Right forelimb (tissue), 1 donor: ENCODE measurements at places on chromosomes 1 and 21.

GRCh38 chr1:155334962-155335361, 14.3 kb downstream of the RUSC1 start:
- DNase-seq = no peak

GRCh38 chr21:30240661-30241060, 24.8 kb upstream of the CLDN8 start:
- DNase-seq = no peak

DNA sequence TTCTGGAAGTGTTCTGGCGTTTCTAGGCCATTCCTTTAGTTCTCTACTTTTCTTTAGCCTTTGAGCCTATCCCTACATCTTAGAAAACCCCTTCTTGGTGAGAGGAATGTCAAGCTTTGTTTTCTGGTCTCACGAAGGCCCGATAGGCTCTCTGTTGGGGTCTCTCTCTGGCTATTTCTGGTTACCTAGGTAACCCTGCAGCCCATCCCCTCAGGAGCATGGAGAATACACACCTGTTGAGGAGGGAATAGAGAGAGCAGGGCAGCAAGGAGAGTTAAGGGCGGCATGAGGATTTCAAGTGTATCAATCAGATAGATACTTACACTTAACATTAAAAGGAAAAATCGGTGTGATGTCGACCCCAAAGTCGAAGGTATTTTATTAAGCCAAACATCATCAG, 45.7 kb downstream of the LRRC8D start:
- DNase-seq = no peak

DNA sequence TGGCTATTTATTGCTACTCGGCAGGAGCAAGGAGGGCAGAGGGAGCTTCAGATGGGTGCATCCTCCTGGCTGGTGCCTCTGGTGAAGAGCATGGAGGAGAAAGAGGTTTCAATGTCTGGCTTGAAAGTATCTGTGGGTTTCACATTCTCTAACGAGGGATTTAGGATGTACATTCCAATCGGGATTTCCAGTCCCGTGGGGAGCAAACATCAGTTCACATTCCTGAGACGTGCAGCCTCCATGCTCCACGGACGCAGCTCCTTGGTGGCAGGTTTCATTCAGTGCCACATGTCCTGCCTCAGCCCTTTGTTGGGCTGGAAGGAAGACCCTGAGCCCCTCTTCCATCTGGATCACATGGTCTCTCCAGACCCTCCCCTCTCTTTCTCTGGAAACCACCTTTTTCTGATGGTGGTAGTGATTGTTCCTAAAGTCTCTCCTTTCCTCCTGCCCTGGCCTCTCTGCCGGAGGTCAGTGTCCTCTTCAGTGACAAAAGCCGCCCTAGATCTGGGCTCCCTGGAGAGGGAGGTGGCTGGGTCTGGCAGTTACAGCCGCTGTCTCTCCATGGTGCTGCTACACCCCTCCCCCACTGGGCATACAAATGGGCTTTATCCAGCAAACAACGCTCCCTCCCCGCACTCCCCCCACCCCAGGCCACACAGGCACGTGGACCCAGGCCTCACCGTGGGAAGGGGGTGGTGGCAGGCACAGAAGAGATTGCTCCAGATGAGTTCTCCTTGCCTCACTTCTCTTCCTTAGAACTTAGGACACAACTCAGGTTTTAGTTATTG, 826 bp upstream of the CA14 start:
- no peak for DNase-seq

GRCh38 chr1:36520056-36520455, 37.3 kb upstream of the CSF3R start:
- peak; percentile 23 for DNase-seq

- no peak for DNase-seq
These were observed 4.5 kb downstream of the PMVK start for GRCh38 chr1:154931940-154932487.

DNA sequence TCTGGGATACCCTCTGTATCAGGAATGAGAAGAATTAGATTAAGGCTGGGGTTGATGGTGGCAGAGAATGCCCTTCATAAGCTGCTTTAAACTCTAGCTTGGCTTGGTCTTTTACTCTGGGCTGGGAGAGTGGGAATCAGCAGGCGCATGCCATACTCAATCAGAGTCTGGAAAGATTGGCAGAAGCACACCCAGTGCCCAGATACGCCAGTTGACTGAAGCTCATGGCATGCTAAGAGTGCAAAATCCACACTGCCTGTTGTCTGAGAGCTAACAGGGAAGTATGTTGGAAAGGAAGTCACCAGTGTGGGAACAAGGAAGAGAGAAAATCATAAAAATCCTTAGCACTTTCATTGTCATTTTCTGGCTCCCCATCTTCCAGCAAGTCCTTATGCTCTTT, 53.0 kb downstream of the HMCN1 start:
- DNase-seq = no peak

- DNase-seq = peak; percentile 34
These were observed 4.4 kb downstream of the SLC19A1 start for GRCh38 chr21:45537746-45538291.

- DNase-seq = peak; percentile 93
These were observed at the start of gene TOR3A for GRCh38 chr1:179081687-179082332. TSS of gene TOR3A (plus strand) at chr1:179082070. CDS start at chr1:179082129, 59 bp downstream.

GRCh38 chr1:17825273-17826164, 70.4 kb downstream of the ACTL8 start:
- DNase-seq = no peak

- DNase-seq = no peak
These were observed 54.2 kb downstream of the CD58 start for GRCh38 chr1:116516631-116517030.

- no peak for DNase-seq
These were observed 206.5 kb downstream of the RWDD3 start for GRCh38 chr1:95440511-95440910.

DNA sequence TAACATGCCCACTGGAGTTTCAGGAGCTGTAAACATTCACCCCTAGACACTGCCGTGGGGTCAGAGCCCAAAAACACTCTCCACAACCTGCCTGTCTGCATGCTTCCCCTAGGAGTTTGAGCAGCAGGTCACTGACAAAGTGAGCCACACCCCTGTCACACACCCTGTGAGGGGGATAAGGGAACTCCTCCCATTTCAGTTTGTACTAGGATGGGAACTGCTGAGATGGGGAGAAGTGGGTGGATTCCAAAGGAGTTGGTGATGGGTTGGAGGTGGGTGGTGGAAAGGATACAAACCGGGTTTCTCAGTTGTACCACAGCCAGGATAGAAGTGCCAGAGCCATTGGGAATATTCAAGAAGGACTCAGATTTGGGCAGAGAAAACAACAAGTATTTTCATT, 140.2 kb downstream of the MIS18A start:
- no peak for DNase-seq

DNA sequence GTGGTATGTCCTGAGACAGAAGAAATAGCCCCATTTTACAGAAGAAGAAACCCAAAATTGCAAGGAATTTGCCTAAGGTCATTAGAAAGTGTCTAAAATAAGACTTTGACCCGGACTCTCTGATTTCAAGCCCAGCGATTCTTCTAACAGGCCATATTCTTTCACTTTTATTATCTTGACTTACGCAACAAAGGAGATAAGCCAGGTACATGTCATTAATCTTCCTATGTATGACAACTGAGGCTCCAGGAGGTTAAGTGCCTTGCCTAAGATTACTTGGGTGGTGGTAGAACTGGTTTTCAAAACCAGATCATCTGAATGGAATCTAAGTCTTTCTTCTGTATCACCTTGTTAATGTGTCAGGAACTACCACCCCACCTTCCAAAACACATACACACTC, 124.3 kb downstream of the PBX1 start:
- no peak for DNase-seq

- no peak for DNase-seq
These were observed 10.2 kb downstream of the SLC5A9 start for GRCh38 chr1:48232722-48233121.

- no peak for DNase-seq
These were observed 491.0 kb downstream of the MATN1 start for GRCh38 chr1:30232288-30232899.

- DNase-seq = no peak
These were observed 43.2 kb downstream of the CNN3 start for GRCh38 chr1:94883691-94884090.

DNA sequence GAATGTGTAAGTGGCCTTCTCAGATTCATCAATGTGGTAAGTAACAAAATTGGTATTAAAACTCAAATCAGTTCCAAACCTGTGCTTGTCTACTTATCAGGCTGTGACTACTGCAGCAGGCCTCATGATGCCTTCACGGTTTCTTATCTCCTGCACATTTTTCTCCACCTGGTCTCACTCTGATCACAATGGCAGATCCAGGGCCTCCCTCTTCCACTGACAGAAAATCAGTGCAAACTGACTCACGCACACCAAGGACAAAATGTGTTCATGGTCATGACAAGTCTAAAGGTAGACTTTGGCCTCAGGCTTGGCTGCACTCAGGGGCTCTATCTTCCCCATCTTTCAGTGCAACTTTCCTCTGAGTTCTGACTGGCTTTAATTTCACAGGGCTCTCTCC, 56.7 kb upstream of the ATP1A1 start:
- DNase-seq = no peak

- no peak for DNase-seq
These were observed 771 bp upstream of the RAD54L start for GRCh38 chr1:46246548-46247435.

DNA sequence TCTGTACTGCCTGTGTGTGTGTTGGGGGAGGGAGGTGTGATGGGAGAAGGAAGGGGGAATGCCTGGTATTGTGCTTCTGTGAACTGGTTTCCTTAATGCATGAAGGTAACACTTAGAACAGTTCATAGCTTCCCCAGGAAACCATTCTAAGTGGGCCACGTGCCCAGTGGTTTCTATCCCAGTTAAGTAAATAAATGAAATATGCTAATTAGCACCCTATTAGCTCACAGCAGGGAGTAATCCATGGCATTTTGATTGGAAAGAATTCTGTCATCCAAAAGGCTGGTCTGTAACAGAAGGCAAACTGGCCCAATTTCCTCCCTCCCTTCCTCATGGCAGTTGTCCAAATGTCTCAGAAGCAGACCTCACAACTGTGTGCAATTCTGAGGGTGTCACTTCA, 199.3 kb downstream of the TTLL7 start:
- DNase-seq = no peak

DNA sequence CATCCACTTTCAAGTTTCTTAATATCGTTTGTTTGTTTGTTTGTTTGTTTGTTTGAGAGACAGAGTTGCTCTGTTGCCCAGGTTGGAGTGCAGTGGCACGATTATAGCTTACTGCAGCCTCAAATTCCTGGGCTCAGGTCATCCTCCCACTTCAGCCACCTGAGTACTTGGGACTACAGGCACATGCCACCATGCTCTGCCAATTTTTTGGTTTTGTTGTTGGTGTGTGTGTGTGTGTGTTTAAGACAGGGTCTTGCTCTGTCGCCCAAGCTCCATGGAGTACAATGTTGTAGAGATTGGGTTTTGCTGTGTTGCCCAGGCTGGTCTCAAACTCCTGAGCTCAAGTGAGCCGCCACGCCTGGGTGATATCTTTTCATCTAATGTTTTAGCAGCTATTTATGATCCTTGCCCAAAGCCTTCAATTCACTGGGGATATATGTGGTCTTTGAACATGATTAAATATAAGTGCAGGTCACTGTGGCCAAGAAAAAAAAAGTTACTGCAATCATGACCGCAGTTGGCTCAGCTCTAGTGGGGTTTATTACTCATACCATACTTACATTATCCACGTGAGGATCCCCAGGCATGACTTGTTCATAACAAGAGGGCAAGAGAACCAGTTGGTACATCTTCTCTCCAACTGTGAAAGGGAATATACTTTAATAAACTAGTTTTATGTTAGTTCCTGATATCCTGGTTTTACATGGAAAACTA, 8.0 kb downstream of the RRP1B start:
- DNase-seq = no peak

- no peak for DNase-seq
These were observed 136.6 kb downstream of the SLC30A10 start for GRCh38 chr1:219791766-219792165.

DNA sequence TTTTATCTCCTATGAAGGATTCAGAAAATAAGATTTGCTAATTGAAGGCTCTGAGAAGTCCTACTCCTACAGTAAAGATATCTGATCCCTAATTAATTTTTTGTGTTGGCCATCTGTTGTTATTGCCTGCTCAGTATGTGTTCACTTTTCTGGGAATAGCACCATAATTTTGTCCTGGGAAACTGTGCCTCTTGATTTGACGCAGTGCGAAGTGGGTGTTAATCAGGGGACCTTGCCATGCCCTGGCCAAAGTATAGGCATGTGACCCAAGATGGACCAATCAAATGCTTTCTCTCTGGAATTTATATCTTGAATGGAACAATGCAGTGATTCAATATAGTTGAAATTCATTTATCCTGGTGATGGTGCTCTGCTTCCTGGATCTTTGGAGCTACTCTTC, 30.4 kb upstream of the GNG12 start:
- no peak for DNase-seq

DNA sequence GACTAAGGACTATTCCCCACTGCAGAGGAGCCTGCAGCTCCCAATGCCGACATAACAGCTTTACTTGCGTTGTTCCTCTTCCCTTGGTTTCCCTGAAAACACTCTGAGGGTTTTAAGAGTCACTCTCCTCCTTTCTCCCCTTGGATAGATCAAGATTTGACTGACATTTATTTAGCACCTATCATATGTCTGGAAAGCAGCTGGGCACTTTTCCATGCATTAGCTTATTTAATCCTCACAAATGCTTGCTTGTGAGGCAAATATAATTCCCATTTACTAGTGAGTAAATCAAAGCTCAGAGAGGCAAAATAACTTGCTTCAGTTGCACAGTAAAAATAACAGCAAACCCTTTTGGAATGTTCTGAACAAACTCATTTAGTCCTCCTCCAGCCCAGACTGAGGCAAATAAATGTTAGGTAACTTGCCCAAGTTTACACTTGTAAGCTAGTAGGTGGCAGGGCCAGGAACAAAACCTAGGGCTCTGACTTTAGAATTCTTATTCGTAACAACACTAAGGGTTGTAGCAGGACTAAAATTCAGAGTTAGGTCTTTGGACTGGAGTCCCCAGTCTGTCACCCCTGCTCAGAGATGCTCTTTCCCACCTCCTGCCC, 81.4 kb downstream of the KCND3 start:
- no peak for DNase-seq

DNA sequence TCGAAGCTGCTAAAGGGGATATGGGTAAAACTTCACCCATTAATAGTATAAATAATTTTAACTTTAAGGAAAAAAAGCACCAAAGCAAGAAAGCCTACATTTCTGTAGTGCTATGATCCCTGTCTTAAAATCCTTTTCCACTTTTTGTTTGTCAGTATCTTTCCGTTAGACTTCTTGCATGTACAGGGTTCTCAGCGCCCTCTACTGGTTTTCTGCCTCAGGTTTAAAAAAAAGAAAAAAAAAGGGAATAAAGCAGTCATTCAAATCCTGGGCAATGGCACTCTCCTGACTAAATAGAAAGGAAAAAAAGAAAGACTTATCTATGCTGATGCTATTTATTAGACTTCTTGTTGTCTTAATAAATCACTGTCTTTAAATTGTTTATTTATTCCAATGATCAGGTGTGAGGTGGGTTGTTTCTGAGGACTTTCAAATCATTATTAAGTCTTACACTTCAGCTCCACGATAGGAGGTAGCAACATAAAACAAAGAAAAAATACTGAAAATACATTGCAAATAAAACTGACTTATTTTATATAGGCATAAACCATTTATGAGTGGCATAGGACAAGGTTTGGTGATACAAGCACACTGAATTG, 475.4 kb upstream of the NR5A2 start:
- DNase-seq = no peak
